ENCODE measurements at places on chromosomes 13 and 19. TPM values are rescaled to one million over a fixed set of nuclear protein-coding genes. Genes with fewer than 3 reads are reported as not detected.

Gene ERICH4
- not detected for total RNA-seq

Gene ACER1
- not detected for total RNA-seq

Gene FUT6
- not detected for total RNA-seq

DNA sequence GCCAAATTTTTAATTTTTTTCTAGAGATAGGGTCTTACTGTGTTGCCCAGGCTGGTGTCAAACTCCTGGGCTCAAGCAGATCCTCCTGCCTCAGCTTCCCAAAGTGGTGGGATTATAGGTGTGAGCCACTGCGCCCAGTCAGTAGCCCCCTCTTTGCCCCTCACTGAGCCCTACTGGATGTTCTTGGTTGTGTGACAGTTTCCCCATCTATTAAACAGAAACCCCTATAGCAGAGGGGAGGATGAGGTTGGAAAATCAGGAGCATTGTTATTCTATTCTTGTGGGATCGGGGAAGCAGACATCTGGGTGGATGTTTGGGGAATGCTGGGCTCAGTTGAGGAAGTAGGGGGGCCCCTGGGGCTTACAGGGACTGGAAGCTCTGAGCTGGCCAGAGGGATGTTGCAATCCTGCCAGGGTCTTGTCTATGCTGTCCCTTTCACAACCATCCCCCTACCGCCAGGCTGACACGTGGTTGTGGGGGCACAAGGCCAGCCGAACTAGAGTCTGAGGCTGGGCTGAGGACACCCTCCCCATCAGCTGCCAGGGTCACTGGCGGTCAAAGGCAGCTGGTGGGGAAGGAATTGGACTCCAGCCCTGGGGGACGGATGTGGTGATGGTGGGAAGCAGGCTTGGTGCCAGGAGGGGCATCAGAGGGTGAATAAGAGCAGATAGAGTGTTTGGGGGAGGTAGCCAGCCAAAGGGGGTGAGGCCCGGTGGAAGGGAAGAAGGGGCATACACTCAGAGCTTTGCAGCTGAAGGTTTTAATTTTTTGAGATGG is 10.9 kb downstream of the APOC1 start:
- DNase-seq = no peak

DNA sequence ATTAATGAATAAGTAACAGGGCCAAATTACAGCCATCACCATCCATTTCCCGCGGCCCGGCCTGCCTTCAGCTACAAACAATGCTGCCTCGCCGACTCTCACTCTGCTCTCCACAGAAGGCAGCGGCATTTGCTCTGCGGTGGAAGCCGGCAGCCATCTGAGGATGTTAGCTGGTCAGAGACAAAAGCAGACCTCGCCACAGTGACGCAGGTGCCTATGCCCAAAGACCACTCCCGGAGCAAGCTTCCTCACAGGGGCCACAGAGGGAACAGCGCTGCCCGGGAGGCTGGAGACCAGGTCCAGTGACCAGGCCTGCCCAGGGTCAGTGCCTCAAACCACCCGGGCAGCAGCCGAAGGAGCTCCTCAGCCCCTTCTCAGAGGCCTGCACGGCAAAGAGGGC is 16.4 kb downstream of the PEPD start:
- no peak for DNase-seq

DNA sequence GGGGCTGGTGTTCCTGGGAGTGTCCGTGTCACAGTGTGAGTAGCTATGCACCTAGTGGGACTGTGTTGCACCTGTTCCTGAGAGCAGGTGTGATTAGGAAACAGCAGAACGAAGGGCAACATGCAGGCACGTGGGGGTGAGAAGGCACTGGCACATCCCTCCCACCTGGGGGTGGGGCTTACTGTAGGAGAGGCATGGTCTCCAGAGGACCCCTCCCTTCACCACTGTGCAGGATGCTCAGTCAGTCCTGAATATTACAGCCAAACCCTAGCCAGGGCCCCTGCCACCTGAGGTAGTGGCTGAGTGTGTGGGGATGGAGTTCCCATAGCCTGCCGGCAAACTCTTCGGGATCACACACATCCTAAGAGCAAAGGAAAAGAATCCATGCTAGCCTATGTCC is 99.2 kb downstream of the ZDHHC20 start:
- no peak for DNase-seq

- DNase-seq = no peak
Observed at GRCh38 chr13:90950160-90950559, 397.3 kb upstream of the MIR17HG start.

- DNase-seq = no peak
Observed at GRCh38 chr13:74073274-74073673, 60.9 kb downstream of the KLF12 start.

Measured in endodermal cell (in vitro differentiated cells).